Activated CD4-positive, alpha-beta T cell treated with anti-CD3 and anti-CD28 coated beads, Interleukin-2, Interleukin-4, amounts not matched to agents 100 ng/mL and 50 ng/mL, durations not matched to agents 16 hours and 8 hours (primary cell): ENCODE measurements at places on chromosomes 16 and 17.
A peak's percentile ranks its signal among the peaks of the same experiment; 100 is the strongest.

DNA sequence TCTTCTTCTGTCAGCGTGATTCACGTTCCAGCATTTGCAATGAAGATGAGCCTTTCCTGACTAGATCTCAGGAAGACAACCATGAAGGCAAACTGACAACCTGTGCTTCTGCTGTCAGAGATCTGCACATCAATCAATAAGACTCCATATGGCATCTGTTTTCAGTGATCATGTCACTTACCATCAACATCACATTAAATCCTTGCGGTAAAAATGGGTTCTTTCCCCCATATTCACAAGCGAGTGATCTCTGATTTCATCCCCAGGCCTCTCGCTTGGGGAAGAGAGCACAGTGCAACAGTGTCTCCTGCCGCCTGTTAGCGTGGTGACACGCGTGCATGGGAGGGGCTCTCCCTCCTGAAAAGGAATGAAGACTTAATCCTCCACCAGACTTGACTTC is 11.1 kb downstream of the NACA2 start:
- DNase-seq, result no peak

DNA sequence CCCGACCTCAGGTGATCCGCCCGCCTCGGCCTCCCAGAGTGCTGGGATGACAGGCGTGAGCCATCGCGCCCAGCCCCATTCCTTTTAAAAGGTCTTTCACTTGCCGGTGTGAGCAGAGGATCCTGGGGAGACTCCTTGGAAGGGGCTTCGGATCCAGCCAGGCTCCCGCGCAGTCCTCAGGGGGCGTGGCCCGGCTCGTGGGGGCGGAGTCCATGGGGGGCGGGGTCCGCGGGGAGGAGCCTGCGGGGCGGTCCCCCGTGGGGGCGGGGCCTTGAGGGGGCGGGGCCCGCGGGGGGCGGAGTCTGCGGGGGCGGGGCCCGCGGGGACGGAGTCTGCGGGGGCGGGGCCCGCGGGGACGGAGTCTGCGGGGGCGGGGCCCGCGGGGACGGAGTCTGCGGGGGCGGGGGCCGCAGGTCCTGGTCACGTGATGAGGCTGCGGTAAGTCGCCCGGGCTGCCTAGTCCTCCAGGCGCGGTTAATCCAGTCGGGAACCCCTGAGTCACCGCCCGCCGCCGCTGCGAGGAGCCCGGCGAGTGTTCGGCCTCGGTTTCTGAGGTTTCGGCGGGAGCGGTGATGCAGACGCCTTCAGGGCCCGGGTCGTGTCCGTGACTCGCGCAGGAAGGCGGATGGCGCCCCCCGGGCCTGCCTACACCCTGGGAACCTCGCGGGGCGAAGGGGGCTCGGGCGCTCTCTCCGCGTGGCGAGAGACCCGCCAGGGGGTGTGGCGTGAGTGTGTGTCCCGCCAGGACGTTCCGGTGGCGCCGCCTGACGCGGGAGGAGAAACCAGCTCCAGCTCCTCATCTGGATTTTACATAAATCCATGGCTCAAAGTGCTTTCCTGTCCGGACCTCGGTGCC is 23.6 kb upstream of the ABR start:
- DNase-seq, result peak; percentile 35

DNA sequence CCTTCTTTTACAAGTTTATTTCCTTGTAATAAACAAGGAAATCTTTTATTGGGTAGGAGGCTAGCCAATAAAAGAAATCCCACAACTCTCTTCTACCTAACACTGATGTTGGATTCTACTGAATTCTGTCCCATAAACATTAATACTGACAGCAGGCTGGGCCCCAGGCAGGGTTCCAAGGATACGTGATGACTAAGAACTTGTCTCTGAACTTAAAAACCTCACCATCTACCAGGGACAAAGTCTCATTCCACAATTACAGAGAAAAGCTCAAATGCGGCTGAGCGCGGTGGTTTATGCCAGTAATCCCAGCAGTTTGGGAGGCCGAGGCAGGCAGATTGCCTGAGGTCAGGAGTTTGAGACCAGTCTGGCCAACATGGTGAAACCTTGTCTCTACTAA is 64.9 kb downstream of the ARHGAP17 start:
- no peak for DNase-seq

DNA sequence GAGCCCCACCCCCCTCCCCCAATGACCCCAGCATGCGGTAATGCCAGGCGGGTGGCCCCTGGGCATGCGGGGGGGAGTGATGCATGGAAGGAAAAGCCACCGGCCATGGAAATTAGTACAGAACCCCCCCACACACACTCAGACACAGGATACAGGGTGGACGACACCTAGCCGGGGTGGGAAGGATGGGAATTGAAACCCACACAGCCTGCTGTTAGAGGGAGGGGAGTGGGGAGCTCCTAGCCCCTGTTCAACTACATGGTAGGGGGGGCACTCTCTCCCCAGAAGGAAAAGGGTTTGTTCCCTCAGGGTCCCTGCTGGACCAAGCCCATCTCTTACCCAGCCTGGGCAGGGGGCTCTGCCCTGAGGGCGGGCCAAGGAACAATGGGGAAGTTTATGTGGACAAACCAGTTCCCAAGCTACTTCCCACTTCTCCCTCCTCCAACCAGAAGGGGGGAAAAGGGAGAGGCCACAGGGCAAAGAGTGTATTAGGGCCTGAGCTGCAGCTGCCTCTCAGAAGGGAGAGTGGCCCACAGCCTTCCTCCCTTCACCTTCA is 5.2 kb downstream of the TMUB2 start:
- DNase-seq, result no peak

- DNase-seq, result no peak
Measured at GRCh38 chr16:62392698-62393097, 356.5 kb upstream of the CDH8 start.

DNA sequence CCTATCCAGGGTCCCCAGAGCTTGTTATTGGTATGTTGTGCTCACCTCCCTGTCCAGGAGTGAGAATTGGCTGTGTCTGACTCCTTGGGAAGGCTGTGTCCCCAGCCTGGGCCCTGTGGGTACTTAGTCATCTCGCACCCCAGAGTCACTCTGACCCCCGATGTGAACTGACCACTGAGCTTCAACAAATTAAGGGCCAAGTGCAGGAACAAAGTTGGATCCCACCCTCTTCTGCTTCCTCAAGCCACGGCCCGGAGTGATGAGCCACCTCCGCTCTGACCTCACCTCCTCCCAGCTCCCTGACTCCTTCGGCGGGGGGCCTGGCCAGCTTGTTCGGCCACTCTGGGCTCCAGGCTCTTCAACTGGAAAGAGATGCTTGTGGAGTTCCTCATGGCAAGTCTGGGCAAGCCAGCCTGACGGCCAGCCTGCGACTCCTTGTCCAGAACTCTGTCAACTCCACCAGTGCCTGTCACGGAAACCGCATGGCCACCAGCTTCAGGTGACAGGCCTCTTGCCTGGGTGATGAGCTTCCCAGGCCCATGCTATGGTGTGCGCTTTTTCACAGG is 22.3 kb upstream of the MPRIP start:
- no peak for DNase-seq

DNA sequence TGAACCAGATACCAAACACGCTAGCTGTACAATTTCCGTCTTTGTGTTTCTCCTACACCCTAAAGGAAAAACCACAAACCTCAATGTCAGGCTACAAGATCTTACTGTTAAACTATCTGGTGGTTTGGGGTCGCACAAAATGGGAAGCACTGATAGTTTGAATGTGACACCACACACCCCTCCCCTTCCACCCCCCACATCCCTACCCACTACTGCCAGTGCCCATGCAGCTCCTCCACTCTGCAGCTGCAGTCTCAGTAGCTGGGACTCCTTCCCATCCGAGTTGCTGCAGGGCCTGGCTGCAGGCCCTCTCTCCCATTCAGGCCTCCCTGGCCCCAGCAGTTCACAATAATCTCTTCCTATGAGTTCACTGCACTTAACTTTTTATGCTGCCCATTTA is 18.4 kb downstream of the TRAP1 start:
- DNase-seq, result no peak

DNA sequence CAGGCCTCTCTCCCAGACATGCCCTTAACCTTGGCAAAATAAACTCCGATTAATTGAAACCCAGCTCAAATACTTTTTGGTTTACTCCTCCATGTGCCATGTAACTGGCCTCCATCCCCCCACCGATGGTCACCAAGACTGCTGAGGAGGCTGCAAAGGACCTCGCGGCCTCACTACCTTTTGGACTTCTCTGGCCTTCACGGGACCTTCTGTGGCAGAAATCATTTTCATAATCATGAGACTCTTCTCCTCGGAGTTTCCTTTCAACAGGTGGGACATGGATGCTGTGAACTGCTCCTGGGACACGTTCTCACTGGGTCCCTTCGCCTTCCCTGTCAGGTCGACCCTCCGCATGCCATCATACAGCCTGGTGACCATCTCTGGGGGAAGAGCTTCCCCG is 9.0 kb downstream of the MEAK7 start:
- no peak for DNase-seq

DNA sequence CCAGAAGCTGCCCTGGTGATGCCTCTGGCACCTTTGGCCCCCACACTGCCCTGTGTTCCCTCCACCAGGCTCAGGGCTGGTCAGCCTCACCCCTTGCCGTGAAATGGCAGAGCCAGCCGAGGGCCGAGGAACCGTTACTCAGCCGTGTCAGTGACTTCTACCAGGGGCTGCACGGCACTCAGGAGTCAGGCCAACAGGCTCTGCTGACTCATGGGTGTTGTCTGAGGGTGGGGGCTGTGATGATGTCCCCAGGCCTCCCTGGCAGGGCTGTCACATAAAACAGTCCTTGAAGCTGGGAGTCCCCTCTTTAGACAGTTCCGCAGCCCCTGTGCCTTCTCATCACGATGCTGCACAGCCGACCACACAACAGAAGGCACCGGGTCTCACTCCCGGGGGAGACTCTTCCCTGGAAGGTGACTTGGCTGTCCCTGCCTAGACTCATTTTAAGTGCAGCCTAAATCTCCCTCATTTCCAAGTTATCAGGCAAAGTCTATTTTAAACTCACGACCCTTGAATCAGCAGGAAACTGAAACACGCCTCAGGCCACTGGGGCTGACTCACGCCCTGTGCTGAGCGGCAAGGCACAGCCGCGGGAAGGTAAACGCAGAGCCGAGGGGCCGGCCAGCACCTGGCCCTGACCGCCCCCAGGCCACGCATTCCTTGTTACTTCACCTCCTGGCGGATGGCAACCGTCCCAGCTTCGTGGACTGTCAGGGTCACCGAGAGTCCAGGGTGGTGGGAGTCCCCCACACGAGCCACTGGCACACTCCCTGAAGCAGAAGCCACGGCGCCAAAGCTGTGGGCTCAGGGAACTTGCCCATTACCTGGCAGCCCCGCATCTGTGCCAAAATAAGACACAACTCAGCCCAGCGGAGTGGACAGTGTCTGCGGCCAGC is 102.6 kb downstream of the ZNF778 start:
- peak; percentile 65 for DNase-seq

GRCh38 chr16:82524976-82525375 is 101.8 kb upstream of the CDH13 start:
- no peak for DNase-seq

- no peak for DNase-seq
Measured at GRCh38 chr16:84528322-84528721, 23.9 kb upstream of the MEAK7 start.

DNA sequence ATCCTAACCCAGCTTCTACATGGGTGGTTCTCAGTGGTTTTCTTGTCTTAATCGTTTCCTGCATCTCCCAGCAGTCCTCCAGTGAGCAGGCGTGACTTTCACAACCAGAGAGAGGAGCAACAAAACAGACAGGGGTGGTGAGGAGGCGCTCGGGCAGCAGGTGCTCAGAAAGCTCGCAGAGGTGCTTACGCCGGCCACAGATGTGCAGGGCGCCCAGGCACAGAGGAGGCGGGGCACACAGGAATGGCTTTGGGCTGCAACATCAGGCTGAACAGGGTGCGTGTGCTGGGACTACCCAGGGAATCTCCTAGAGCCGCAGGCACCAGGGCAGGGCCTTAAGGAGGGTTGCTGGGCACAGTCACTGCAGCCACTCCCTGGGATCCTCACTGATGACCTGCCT is 32.6 kb downstream of the KLHDC4 start:
- no peak for DNase-seq

DNA sequence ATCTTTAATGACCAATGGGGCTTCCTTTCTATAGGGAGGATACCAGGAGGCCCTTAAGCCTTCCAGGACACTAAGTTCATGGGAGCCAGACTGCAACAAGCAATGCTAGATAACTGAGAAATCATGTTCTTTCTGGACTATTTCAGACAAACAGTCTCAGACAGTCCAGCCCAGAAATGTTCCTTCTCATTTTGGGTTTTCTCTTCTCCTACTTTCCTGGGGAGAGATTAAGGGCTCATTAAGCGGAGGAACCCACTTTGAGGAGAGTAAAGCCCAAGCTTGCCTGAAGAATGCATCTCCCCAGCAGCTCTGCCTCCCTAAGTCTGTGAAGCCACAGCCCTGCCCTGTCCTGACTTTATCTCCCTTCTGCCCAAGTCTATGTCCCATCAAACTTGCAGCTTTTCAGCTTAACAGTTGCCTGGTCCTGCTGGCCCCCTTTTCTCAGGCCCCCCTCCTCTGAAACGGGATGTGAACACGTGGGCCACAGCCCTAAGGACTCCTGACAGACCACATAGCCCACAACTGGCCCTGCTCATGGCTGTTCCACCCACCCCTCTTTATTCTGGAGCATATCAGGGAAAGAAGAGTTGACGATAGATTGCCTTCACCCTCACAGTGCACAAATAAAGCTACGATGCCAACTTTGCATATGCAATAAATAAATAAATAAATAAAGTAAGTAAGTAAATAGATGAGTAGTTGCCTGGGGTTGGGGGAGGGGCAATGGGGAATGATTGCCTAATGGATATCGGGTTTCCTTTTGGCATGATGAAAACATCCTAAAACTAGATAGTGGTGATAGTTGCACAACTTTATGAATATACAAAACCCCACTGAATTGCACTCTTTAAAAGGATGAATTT is 111.0 kb downstream of the N4BP1 start:
- DNase-seq, result no peak

DNA sequence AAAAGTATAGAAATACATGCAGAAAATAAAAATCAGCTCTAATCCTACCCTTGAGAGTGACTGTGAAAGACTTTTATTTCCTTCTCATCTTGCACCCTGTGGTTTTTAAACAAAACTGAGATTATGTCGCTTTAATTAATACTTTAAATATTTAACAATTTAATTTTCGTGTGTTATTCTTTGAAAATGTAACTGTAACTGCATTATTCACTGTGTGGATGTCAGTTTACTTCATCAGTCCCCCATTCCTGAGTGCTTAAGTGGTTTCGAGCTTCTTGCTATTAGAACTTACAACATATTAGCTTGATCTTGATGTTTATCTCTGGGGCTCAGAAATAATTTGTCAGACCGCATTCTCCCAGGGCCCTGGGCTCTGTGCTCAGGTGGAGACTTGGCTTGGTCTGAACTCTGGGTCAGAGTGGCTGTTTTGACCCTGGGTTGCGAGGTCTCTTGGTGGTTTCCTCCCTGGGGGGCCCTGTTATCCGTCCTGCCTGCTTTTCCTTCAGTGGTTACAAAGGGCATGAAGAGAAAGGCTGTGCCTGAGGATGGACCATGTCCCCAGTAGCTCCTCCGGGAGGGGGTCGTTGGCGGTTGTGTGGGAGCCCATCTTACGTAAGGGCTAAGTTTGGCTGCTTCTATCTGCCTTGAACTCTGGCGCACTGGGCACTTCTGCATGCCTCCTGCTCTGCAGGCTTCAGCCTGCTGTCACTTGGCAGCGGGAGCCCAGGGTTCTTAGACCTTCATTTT is 25.7 kb downstream of the AKAP1 start:
- DNase-seq, result no peak
